ENCODE measurements at places on chromosomes 7 and 10.

GRCh38 chr7:104958371-104958865 lies 55.6 kb upstream of the KMT2E start:
- peak; percentile 28 for DNase-seq

DNA sequence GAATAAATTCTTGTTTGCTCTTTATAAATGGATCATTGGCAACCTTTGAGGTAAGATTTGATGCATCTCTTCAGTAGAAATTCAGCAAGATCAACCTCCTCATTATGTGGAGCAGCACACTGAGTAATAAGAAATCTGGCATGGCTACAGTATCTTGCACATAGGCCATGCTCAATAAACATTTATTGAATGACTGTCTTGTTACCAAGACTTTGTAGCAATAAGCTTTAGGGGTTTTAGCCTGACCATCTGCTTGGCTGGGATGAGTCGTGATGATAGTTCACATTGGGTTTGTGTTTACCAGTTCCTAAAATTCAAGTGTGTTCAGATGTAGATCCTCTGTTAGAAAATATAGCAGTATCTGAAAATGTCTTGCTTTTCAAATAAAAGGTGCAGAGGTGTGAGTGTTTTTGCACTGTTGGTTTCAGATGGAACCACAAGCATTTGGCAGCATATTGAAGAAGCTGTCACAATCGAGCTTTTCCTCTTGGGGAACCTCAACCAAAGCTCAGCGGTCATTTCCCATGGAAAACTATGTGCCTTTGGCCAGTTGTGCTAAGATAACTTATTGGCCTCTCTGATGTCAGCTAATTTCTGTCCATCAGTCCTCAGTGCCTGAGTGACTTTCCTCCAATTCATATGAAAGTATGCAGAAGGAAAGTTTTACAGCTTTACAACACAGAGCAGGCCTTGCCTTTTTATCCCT lies 442.6 kb downstream of the GFRA1 start:
- DNase-seq: no peak

DNA sequence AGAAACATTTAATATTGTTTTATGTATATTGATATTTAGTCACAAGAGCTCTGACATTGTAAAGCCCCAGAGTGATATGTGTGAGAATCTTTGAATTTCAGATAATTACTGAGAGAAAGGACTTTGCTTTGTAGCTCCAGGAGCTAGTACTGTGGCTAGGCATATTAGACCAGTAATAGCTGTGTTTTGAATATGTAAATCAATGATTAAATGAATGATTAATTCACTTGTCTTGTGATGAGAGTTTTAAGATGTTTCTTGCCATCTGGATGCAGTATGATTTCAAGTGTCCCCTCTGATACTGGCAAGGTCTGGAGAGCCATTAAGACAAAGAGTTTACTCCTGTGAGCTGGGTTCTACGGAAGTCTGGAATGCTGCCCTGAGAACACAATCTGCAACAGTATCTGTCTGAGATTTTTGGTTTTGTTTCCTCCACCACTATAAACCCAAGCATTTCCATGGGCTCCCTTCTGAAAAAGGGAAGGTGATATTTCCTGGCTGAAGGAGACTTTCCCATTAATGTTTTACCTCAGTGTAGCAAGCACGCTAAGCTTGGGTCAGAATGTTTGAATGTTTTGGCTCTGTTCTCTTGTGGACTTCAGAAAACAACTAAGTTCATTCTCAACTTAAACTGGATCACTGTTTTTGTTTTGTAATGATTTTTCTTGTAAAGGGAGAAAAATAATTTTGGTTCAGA lies 61.3 kb upstream of the BICC1 start:
- DNase-seq: no peak

GRCh38 chr10:3482200-3482993 lies 302.6 kb downstream of the KLF6 start:
- DNase-seq: no peak

DNA sequence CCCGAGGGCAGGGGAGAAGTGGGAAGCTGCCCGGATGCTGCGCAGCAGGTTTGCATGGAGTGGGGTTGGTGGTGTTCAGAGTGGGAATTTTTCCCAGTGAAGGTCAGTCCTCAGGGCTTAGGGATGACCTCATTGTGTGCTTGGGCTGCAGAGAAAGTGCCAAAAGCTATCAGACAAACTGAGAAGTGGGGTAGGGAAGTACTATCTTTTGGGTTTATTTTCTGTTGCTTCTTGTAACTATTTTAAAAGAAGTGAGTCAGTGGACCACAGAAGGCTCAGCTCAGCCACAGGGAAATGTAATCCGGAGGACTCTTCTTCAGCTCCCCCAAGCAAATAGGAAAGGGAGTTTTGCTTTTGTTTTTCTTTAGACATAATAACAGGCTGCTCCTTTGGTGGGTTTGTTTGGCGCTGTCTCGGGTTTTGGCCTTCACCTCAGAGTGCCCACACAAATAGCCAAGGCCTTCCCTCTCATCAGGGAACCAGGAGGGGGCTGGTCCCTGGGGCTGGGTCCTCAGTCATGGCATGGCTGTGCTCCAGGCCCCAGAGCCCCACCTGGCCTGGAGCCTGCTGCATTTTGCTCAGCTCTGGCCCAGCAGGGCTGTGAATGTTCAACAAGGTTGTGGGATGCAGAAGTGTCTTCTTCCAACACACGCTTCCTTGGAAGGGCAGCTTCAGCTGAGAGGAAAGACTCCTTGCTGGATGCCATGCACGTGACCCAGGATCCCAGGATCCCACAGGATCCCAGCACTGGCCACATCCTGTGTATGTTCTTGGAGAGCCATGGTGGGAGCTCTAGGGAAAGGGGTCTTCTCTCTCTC lies 5.4 kb upstream of the FAM170B start:
- no peak for DNase-seq

DNA sequence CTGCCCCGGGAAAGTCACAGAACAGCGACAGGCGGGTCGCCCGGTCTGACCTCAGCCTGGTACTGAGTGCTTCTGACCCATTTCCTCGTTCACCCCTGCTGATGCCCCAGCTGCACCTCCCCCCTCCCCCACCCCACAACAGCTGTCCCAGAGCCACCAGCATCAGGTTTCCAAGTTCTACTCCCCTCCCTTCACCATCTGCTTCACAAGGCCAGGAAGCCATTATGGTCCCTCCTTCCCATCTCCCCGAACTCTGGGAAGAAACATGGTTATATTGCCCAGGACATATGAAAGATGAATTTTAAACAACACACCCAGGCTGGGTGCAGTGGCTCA lies 301.9 kb upstream of the GALNT17 start:
- no peak for DNase-seq

- no peak for DNase-seq
Observed at GRCh38 chr10:131982185-131982756, 548 bp upstream of the BNIP3 start.

- peak; percentile 38 for DNase-seq
Observed at GRCh38 chr7:91940572-91941341, at the start of gene AKAP9. Gene AKAP9 (plus strand): TSS chr7:91940862. CDS start chr7:91941100, 238 bp downstream.

DNA sequence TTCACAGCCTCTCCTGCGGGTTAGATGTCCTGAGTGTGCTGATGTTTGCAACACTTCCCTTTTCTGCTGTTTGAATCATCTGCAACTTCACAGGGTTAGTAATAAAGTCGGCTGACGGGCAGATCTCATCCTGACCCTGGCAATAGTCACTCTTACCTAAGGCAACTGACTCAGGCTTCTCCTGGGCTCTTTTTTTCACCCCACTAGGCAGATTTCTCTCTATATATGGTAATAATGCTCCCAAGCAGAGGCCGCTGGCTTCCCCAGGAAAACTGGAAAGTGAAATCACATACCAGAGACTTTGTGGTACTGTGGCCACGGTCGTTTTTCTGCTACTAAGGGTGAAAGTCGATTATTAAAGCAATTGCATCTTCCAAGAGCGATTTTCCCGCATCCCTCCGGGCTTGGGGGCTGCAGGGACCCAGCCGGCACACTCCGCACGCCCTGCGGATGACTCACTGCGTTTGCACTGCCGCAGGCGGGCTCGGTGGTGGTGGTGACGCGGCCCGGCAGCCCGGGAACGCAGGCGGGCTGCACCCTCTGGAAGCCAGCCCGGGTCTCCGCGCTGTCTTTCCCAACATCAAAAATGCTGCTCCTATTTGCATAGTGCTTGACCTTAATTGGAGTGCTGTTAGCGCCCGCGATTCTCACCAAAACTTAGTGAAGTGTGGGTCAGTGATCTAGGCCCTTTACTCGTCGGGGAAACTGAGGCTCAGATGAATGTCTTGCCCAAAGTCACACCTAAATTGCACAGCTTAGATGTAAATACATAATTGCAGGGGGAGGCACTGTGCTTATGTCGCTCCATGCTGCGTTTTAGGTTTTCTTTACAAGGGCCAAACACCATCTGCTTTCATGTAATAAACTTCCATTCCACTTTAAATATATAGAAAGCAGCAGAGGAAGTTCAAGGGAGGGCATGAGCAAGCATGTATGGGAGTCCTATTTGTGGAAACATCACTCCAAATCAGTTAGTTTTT lies 47.6 kb upstream of the ITGB1 start:
- no peak for DNase-seq

DNA sequence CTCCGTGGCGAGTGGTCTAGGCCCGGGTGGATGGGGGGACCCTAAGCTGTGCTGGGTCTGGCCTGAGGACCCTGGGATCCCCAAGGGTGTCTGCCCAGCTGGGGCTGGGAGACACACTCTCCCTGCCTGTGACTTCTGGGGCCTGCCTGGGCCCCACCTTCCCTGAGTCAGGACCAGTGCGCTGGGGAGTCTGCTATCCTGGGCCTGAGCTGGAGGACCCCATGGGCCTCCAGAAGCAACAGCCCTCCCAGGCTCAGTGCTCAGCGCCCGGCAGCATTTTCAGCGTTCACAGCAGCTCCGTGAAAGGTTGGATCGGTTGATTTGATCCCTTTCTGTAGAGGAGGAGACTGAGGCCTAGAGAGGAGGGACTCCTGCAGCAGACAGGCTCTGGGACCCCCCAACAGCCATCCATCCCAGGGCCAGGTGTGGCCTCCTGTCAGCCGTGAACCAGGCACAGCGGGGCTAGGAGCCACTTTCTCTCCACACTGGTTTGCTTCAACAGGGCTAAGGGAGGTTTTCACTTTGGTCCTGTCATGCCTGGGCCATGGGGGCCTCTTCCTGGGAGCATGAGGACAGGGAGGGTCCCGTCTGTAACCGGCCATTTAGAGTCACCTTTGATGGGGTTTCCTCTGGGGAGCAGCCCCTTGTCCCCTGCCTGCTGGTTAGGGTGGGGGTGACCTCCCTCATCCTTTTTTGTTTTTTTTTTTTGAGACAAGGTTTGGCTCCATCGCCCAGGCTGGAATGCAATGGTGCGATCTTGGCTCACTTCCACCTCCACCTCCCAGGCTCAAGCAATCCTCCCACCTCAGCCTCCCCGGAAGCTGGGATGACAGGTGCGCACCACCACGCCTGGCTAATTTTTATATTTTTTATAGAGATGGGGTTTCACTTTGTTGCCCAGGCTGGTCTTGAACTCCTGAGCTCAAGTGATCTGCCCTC lies 12.4 kb downstream of the FOXL3 start:
- no peak for DNase-seq

GRCh38 chr10:4501306-4501705 lies 324.7 kb upstream of the AKR1E2 start:
- no peak for DNase-seq

All from D721Med (cell line).